ENCODE measurements at places on chromosomes 1 and 21.

- DNase-seq = peak; percentile 63
Observed at GRCh38 chr1:2311184-2312032, 79.9 kb downstream of the MORN1 start.

DNA sequence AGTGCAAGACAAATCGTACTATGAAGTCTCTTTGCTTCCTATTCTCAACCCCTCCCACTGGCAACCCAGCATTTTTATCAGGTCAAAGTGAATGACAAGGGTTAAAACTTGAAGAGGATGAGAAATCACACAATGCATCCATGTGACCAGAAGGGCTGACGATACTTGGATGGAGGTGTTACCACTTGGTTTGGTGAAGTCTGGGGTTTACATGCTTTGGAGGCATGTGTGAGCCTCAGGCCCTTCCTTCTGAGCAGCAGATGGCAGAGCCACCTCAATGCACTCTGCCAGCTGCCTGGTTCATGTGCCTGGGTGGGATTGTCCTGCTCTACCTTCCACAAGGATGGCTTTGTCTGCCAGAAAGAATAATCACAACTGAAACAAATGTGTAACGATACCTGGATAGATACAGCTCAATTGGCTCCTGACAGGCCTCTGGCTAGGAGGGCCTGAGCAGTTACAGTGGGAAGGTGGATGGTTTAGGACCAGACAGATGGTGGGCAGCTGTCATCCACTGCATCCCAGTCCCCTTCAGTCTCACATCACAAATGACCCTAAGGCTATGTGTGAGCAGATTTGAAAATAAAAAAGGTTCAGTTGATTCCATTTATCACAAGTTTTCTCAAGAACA is 51.5 kb upstream of the CNIH3 start:
- no peak for DNase-seq

DNA sequence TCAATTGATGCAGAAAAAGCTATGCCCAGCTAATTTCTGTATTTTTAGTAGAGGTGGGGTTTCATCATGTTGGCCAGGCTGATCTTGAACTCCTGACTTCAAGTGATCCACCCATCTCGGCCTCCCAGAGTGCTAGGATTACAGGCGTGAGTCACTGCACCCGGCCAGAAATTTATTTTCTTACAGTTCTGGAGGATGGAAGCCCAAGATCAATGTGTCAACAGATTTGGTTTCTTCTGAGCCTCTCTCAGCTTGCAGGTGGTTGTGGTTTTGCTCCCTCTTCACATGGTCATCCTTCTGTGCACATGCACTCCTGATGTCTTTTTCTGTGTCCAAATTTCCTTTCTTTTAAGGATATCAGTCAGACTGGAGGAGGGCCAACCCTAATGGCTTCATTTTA is 35.6 kb downstream of the SHCBP1L start:
- no peak for DNase-seq

GRCh38 chr1:91944087-91944486 is 5.1 kb upstream of the BRDT start:
- DNase-seq = no peak

- DNase-seq = no peak
Observed at GRCh38 chr1:33391343-33392078, 39.4 kb downstream of the PHC2 start.

- no peak for DNase-seq
Observed at GRCh38 chr1:89808441-89809117, 12.3 kb upstream of the LRRC8D start.

DNA sequence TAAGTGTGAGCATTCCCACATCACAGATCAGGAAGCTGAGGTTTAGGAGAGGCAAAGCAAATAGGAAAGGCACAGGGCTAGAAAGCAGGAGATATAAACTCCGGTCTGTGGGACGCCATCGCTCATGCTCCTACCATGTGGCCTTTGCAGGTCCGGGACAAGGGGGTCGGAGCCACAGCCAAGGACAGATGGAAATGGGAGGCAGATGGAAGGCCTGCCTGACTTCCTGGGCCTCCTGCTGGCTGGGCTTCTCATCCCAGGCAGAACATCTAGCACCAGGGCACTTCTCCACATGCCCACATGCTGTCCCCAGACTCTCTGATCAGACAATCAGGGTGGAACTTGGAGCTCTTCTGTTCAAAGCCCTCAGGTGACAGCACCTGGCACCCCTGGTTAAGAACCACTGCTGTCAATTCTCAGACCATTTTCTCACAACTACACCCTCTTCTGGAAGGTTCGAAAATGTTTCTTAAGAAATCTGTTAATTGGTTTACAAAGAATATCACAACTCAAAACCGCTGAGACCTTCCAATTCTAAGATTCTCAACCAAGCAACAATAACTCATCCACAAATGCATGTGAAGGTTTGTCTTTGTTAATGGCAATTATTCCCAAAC is 173.3 kb upstream of the EDN2 start:
- no peak for DNase-seq

DNA sequence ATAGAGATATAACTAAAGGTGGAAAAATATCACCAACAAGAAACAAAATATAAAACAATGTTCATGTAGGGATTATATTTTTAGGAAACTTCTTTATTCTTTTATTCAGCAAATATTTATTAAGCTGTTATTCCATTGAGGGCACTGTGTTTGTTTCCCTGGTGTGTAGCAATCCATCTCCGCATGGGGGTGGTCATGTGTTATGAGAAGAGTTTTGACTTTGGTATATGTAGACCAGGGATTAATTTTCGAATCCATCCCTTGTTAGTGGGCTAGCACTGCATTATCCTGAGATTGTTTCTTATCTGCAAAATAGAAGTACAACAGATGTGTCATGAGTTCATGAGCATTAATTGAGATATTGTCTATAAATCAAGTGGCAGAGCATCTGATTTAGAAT is 190.2 kb upstream of the LRRC7 start:
- no peak for DNase-seq

DNA sequence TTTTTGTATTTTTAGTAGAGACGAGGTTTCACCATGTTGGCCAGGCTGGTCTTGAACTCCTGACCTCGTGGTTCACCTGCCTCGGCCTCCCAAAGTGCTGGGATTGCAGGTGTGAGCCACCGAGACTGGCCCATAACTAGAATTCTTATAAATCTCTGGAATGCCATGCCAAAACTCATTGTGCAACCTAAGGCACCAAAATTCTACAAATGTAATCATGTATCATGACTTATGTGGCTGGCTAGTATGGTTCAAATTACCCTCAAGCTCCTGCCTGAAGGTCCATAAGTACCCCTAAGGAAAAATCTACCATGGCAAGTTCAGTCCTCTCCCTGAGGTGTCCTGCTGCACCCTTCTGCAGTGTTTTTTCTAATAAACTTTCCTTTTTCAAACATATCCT is 63.8 kb upstream of the CSF1 start:
- no peak for DNase-seq

- no peak for DNase-seq
Observed at GRCh38 chr1:114756009-114756892, 1.5 kb downstream of the CSDE1 start.

- DNase-seq = no peak
Observed at GRCh38 chr21:15104470-15104869, 39.7 kb upstream of the NRIP1 start.

All from activated naive CD8-positive, alpha-beta T cell treated with anti-CD3 and anti-CD28 coated beads for 36 hours (primary cell).